ENCODE measurements at places on chromosomes 2 and 18. TPM values are rescaled to one million over a fixed set of nuclear protein-coding genes. Genes with fewer than 3 reads are reported as not detected.
A peak's percentile ranks its signal among the peaks of the same experiment; 100 is the strongest.

DNA sequence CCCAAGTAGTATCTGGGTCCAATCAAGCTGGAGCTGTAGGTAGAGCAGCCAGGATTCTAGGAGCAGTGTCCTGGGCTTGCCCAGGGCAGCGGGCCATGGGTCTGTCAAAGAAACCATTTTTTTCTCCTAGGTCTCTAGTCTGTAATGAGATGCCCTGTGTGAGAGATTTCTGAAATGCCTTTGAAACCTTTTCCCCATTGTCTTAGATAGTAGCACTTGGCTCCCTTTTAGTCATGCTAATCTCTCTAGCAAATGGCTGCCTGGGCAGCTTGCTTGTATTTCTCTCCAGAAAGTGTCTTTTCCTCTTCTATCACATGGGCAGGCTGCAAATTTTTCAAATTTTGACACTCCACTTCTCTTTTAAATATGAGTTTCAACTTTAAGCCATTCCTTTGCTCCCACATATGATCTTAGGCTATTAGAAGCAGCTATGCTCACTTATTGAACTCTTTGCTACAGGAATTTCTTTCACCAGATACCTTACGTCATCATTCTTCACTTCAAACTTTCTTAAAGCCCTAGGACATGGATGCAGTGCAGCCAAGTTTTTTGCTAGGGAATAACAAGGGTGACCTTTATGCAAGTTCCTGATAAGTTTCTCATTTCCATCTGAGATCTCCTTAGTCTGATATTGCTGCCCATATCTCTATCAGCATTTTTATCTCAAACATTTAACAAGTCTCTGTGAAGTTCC is 890.2 kb upstream of the VRK2 start:
- no peaks in the 10 kb centered on the region for H3K4me1 ChIP-seq
- H3K36me3 ChIP-seq, result no peaks in the 10 kb centered on the region
- DNase-seq, result no peak

DNA sequence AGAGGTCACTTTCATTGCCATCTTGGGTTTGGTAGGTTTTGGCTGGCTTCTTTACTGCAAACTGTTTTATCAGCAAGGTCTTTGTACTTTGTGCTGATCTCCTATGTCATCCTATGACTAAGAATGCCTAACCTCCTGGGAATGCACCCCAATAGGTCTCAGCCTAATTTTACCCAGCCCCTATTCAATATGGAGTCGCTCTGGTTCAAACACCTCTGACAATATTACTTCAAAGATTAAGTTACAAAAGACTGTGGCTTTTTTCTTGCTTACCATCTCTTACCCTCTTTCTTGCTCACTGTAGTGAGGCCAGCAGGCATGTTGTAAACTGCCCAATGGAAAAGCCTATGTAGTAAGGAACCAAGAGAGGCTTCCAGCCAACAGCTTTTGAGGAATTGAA is 17.9 kb upstream of the RGPD8 start:
- DNase-seq, result no peak
- no peak overlapping the region for H3K4me3 ChIP-seq
- H3K27ac ChIP-seq, result no peak overlapping the region
- H3K36me3 ChIP-seq, result no peaks in the 10 kb centered on the region

- DNase-seq, result no peak
- H3K27me3 ChIP-seq, result peaks cover 43% of the 10 kb centered on the region
- H3K27ac ChIP-seq, result no peak overlapping the region
- H3K36me3 ChIP-seq, result no peaks in the 10 kb centered on the region
Measured at GRCh38 chr2:75559680-75560021, 1.1 kb downstream of the EVA1A start.

GRCh38 chr2:128320192-128320905 is 1.7 kb upstream of the HS6ST1 start:
- no peak overlapping the region for H3K4me3 ChIP-seq
- peaks cover 20% of the 10 kb centered on the region for H3K4me1 ChIP-seq
- H3K36me3 ChIP-seq, result no peaks in the 10 kb centered on the region
- no peak overlapping the region for H3K27ac ChIP-seq
- DNase-seq, result no peak

Gene DNAJC10
- 63.6 TPM for total RNA-seq

- H3K36me3 ChIP-seq, result no peaks in the 10 kb centered on the region
- DNase-seq, result no peak
- no peak overlapping the region for H3K4me3 ChIP-seq
- no peak overlapping the region for H3K27ac ChIP-seq
Measured at GRCh38 chr18:8461544-8461943, 147.7 kb upstream of the RAB12 start.

Gene INHA
- not detected for total RNA-seq

DNA sequence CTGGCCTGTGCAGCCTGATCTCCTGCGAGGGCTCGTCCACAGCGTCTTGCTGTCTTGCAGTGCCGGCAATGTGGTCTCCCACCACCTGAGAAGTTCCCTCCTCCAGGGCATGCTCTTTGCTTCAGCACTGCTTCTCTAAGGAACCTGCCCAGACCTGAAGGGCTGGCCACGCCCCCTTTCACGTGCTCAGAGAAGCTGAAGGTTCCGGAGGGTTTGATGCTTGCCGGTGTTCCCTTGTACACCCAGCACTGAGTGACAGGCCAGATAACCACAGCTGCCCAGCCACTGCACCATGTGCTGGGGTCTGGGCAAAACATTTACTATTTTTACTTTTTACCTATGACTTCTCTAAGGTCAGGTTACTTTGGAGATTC is 1.7 kb upstream of the POLR2D start:
- peaks cover 31% of the 10 kb centered on the region for H3K4me1 ChIP-seq
- peaks cover 21% of the 10 kb centered on the region for H3K36me3 ChIP-seq
- H3K27ac ChIP-seq, result peak overlapping the region; percentile 49
- peak; percentile 66 for DNase-seq
- H3K27me3 ChIP-seq, result no peaks in the 10 kb centered on the region
- peak overlapping the region; percentile 35 for H3K4me3 ChIP-seq

GRCh38 chr2:167771628-167772027 is 475.8 kb downstream of the STK39 start:
- H3K27me3 ChIP-seq, result no peaks in the 10 kb centered on the region
- H3K36me3 ChIP-seq, result no peaks in the 10 kb centered on the region
- H3K4me1 ChIP-seq, result no peaks in the 10 kb centered on the region
- H3K27ac ChIP-seq, result no peak overlapping the region

DNA sequence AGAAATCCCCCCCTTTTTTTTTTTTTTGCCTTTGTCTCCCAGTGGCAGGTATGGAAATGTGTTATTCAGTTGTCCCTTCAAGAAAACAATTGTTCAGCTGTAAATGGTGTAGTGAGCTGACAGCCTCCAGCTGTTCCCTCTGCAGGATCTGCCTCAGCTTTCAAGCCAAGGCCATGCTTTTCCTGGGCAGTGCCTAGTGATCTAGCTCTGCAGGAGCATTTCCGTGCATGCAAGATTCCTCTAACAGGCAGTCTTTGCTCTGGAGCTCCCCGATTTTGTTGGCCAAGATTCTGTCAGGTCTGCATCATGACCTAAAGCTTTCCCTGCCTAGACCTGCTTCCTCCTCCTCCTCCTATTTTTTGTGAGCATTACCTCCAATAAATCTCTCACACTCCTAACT is 300.7 kb upstream of the UBE2E3 start:
- DNase-seq, result no peak
- no peaks in the 10 kb centered on the region for H3K4me1 ChIP-seq
- no peaks in the 10 kb centered on the region for H3K36me3 ChIP-seq

Gene TUBA4B
- not detected for total RNA-seq

DNA sequence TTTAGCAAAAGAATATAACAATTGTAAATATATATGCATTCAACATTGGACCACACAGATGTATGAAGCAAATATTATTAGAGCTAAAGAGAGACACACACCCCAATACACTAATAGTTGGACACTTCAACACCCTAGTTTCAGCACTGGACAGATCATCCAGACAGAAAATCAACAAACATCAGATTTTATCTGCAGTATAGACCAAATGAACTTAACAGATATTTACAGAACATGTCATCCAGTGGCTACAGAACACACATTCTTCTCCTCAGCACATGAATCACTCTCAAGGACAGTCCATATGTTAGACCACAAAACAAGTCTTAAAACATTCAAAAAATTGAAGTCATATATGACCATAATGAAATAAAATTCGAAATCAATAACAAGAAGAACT is 22.1 kb upstream of the EVA1A start:
- no peaks in the 10 kb centered on the region for H3K4me1 ChIP-seq
- H3K27ac ChIP-seq, result no peak overlapping the region
- no peak overlapping the region for H3K4me3 ChIP-seq
- peaks cover 19% of the 10 kb centered on the region for H3K27me3 ChIP-seq
- H3K36me3 ChIP-seq, result no peaks in the 10 kb centered on the region
- DNase-seq, result no peak

Gene NMUR1
- 0.07 TPM for total RNA-seq

DNA sequence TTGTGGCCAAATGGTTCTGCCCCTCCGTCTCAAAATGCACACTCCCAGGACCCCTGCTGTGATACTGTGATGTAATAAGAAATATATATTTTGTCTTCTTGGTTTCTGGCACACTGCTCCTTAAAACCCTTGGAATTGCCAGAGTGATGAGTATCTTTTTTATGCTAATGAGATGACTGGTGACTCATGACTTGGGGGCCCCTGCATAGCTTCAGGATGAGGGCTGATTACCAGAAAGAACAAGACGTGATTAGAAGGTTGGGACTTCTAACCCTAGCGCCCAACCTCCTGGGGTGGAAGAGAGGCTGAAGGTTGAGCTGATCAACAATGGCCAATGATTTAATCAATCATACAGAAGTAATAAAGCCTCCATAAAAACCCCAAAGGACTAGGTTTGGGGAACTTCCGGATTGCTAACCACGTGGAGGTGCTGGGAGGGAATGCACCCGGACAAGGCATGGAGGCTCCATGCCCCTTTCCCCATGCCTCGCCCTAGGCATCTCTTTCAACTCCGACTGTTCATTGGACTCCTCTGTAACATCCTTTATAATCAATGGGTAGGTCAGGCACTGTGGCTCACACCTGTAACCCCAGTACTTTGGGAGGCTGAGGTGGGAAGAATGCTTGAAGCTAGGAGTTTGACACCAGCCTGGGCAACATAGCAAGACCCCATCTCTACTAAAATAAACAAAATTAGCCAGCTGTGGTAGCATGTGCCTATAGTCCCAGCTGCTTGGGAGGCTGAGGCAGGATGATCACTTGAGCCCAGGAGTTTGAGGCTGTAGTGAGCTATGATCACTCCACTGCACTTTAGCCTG is 89.1 kb downstream of the HS1BP3 start:
- H3K4me1 ChIP-seq, result no peaks in the 10 kb centered on the region
- no peak for DNase-seq
- H3K27me3 ChIP-seq, result peaks cover 6% of the 10 kb centered on the region
- H3K36me3 ChIP-seq, result no peaks in the 10 kb centered on the region

DNA sequence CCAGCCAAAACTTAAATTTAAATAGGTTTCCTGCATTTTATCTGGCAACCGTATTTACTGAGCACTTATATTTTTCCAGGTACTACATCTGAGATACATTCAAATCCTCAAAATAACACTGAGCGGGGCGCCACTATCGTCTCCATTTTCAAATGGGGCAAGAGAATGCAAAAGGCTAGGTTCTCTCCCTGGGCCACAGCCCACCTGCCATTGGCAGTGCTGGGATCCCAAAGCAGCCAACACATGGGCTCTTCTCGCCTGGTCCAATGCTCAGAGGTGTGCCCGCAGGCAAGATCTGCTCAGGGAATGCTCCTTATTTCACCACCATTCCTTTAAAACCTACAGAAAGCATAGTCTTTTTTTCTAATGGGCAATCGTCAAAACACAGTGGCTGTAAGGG is 11.3 kb upstream of the ID2 start:
- H3K4me3 ChIP-seq, result no peak overlapping the region
- peaks cover 20% of the 10 kb centered on the region for H3K27me3 ChIP-seq
- DNase-seq, result no peak
- H3K4me1 ChIP-seq, result no peaks in the 10 kb centered on the region

Gene XIRP2
- not detected for total RNA-seq

- no peak overlapping the region for H3K4me3 ChIP-seq
- no peaks in the 10 kb centered on the region for H3K27me3 ChIP-seq
- peaks cover 54% of the 10 kb centered on the region for H3K4me1 ChIP-seq
- peaks cover 15% of the 10 kb centered on the region for H3K36me3 ChIP-seq
- DNase-seq, result no peak
- H3K27ac ChIP-seq, result no peak overlapping the region
Measured at GRCh38 chr2:161990741-161991140, 83.3 kb downstream of the DPP4 start.

Gene ZFP36L2
- total RNA-seq, result 78.4 TPM

DNA sequence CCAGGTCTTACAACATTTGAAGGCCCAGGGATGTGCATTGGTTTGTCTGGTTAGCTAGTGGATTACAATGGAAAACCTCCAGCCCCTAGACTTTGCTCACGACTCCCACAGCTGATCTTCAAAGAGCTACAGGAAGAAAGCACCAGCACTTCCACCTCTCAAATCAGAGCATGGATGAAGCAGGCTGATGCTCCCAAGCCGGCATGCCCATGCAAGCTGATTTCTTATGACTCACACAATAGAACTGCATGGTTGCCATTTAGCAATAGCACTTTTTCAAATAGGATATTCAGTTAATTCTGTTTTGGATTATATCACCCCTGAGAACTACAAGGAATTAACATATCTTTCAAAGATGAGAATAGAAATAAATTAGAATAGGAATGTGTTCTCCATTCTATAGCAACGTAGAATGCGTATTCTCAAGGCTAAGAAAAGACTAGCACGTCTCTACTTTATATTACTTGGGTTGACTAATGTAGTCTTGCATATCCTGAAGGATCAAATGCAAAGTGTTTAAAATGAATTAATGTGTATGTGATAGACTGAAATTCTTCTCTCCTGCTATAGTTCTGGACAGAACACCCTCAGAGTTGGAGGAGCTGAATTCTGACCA is 292.4 kb downstream of the TRIB2 start:
- no peak for DNase-seq
- H3K4me1 ChIP-seq, result no peaks in the 10 kb centered on the region
- H3K27ac ChIP-seq, result no peak overlapping the region
- H3K27me3 ChIP-seq, result peaks cover 13% of the 10 kb centered on the region
- H3K36me3 ChIP-seq, result no peaks in the 10 kb centered on the region
- H3K4me3 ChIP-seq, result no peak overlapping the region

- peaks cover 43% of the 10 kb centered on the region for H3K36me3 ChIP-seq
- H3K27me3 ChIP-seq, result no peaks in the 10 kb centered on the region
- H3K27ac ChIP-seq, result no peak overlapping the region
- no peak for DNase-seq
- no peak overlapping the region for H3K4me3 ChIP-seq
Measured at GRCh38 chr2:231163414-231164095, 34.9 kb upstream of the ARMC9 start.

- no peaks in the 10 kb centered on the region for H3K4me1 ChIP-seq
- no peak overlapping the region for H3K4me3 ChIP-seq
- no peak for DNase-seq
- H3K27ac ChIP-seq, result no peak overlapping the region
- H3K36me3 ChIP-seq, result no peaks in the 10 kb centered on the region
Measured at GRCh38 chr2:142462306-142462705, 331.5 kb upstream of the LRP1B start.

DNA sequence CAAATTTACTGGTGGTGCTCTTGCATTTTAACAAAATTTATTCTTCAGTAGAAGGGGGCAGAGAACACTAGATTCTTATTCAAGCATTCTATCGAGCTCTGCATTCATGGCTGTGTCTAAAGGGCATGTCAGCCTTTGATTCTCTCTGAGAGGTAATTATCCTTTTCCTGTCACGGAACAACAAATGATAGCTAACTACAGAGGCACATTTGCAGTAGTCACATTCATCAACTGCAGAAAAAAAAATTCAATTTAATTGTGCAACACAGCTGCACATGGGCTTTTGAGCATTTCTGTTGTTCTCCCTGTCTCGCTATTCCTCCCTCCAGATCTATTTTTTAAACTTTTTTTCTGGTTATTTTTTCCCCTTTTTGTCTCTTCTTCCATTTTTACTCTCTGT is 13.0 kb upstream of the DLX1 start:
- H3K36me3 ChIP-seq, result peaks cover 11% of the 10 kb centered on the region
- H3K4me3 ChIP-seq, result no peak overlapping the region
- no peaks in the 10 kb centered on the region for H3K4me1 ChIP-seq
- no peak for DNase-seq

GRCh38 chr2:18413676-18414396 is 146.6 kb downstream of the RDH14 start:
- no peak for DNase-seq
- no peak overlapping the region for H3K4me3 ChIP-seq
- H3K27me3 ChIP-seq, result peaks cover 8% of the 10 kb centered on the region
- no peaks in the 10 kb centered on the region for H3K4me1 ChIP-seq
